ENCODE measurements at places on chromosomes 1 and 21.

- no peak for DNase-seq
These were observed 5.6 kb downstream of the CLDN19 start for GRCh38 chr1:42734201-42735035.

DNA sequence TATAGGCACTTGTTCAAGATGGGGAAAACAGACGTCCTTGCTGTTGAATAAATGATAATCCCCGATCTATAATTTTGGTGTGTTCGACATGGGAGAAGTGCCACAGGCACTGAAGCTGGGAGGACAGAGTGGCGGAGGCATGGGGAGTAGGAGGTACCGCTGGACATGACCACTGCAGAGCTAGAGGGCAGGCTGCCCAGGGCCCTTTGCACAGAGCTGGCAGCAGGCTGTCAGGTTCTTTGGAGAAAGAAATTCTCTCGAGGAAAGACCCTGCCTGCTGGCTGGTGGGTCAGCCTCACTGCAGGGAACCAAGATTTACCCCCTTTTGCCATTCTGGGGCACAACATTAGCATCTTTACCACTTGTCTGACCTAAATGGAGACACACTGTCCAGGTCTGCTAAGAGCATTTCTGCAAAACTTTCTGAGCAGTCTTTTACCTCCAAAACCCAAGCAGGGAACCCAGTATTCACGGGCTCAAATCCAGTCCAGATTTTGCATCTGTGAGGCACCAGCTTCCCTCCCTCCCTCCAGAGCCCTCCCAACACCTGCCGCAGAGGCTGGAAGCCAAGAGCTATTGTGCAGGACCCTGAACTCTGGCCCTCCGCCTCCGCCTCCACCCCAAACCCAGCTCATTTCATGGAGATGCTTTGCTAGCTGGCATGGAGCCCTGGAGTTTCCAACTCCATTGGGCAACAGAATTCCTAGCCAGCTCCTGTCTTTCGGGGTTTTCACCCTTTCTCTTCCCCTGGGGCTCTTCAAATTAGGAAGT lies 142.3 kb downstream of the PLXNA2 start:
- DNase-seq = no peak

DNA sequence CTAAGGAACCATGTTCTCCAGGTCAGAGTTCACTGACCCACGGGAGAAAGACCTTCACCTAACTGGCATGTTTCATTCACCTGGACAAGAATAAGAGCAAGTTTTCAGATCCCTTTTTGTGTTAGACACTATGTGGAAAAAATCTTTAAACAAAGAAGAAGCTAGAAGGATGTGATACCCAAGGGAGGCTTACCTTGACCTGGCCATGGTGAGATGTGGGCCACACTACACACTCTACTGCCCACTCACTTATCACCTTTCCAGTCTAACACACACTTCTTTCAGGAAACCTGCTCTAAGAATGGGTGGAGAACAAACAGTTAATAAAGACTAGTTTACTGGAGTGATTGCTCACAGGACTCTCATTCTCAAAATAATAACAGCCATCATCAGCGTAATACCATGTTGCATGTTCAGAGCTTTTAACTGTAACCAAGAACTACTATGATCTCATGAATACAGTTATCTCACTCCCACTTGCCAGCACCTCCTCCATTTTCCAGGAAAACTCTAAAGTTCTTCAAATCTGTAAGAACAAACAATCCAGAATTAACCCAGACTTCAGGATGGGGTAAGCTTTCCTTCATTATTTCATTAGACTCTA lies 1.4 kb downstream of the RGS8 start:
- no peak for DNase-seq

DNA sequence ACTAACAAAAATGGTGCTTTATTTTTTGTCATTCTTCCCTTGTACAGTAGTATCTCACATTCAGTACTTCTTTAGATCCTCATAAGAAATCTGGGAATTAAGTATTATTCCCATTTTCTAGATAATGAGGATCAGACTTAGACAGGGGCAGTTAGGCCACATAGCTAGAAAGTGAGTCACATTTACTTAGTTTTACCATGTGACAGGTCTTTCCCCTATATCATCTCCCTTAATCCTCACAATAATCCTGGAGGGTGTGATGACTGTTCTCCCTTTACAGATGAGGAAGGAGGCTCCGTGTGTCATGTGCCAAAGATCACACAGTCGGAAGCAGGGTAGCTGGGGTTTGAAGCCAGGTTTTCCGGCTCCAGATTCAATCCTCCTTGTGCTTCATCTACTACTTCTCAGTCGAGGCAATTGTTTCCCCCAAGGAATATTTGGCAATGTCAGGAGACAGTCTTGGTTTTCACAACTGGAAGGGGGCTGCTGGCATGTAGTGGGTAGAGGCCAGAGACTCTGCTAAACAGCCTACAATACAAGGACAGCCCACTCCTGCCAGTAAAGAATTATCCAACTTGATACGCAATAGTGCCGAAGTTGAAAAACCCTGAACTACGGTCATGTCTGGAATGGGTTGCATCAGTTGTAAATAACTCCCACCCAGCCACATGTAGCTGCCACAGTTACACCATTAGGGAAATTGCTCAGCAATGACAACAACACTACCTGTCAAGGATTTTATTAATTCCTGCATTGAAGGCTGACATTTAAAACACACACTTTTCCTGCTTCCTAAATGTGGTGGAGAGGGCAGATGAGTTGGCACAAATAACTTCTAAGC lies 54.5 kb downstream of the C8B start:
- no peak for DNase-seq

DNA sequence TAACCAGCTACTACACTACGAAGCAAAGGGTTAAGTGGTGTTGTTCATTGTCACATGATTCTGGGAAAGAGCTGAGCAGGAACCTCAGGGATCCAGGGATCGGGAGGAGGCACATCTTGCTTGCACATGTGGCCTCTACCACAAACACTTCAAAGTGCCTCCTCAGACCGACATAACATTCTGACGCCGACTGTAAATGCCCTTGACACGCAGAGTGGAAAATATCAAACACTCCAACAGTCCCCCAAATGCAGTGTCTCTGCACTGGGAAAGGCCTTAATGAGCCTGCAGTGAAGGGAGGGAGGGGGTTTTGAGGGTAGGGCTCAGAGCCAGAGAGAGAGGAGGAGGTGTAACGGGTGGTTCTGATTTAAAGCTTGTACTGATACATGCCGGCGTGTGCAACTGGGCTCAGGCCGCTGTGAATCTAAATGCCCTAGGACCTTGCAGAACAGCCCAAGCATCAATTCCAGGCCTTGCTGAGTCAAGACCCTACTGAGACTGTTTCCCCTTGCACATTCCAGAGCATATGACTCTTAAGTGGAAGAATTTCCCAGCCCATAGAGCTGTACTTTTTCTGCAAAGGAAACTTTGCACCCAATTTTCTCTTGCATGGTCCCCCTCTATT lies 163.7 kb downstream of the NTMT2 start:
- DNase-seq = no peak
